ENCODE measurements at places on chromosomes 16 and 17.

DNA sequence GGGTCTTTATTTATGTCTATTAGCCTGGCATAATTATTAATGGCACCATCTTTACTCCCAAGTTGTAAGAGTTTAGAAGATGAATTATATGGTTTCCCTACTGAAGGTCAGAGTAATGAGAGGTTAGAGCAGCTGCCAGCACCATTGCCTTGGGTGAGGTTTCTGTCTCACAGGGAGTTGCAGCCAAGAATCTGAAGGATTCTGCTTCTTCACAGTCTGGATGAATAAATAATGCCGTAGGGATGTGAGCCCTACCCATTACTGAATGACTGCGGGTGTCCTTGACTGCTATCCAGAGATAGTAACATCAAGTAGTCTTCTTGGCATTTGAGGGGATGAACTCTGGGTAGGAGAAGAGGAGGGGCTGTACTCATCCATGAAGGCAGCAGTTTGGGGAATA lies 52.8 kb upstream of the SMIM36 start:
- DNase-seq, result no peak

GRCh38 chr17:70166615-70167014 lies 2.7 kb upstream of the KCNJ2 start:
- DNase-seq, result no peak

DNA sequence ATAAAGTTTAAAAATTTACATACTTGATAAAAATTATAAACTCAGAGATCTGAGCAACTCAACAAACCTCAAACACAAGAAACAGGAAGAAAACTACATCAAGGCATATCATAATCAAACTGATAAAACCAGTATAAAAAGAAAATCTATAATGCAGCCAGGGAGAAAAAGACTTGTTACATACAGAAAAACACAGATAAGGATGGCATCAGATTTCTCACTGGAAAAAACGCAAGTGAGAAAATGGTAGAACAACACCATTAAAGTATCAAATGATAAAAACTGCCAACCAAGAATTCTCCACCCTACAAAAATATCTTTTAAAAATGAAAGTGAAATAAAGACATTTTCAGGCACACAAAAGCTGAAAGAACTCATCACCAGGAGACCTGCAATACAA lies 71.0 kb downstream of the CACNG1 start:
- DNase-seq, result no peak

- no peak for DNase-seq
Measured at GRCh38 chr17:57864273-57864672, 14.4 kb upstream of the MRPS23 start.

GRCh38 chr16:10138881-10139280 lies 43.3 kb downstream of the GRIN2A start:
- DNase-seq, result no peak

GRCh38 chr17:44552361-44552760 lies 4.9 kb upstream of the FZD2 start:
- no peak for DNase-seq

GRCh38 chr16:57818377-57819064 lies 16.2 kb upstream of the KIFC3 start:
- DNase-seq, result no peak

DNA sequence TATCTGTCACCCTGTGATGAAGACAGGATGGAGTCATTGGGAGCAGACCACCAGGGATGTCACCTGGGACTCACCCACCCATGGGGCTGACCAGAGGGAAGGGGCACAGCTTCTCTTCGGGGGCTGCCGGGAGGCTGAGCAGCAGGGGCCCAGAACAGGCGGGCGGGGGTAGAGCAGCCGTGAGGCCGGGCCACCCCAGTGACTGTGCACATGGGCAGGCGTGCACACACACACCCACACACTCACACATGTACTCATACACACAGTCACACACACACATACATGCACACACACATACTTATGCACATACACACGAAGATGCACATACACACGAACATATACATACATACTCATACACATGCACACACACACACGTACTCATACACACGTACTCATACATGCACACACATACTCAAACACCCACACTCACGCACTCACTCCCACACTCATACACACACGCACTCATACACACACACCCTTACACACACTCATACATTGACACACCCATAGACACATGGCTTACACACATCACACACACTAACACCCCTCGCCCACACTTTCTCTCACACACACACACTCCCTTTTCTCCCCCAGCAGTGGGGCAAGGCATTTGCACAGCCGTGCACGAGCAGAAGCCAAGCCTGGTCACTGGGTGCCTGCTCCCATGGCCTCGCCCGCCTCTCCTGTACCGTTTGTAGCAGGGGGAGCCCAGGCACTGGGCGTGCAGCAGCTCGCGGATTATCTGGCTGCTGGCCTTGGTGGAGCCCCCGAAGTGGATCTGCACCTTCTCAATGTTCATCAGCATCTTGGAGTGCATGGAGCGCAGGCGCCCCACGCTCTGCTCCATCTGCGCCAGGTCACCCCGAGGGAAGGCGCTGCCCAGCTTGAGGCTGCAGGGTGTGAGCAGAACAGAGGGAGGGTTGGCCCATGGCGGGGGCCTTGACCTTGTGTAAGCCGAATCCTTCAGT lies 12.4 kb downstream of the UBALD2 start:
- DNase-seq, result no peak

- no peak for DNase-seq
Measured at GRCh38 chr17:34584805-34585416, 5.5 kb downstream of the TMEM132E start.

GRCh38 chr17:50206604-50207293 lies 5.3 kb upstream of the COL1A1 start:
- no peak for DNase-seq

- DNase-seq, result no peak
Measured at GRCh38 chr16:68360956-68361355, 50.1 kb downstream of the PRMT7 start.

- no peak for DNase-seq
Measured at GRCh38 chr16:58348986-58349385, 43.3 kb upstream of the GINS3 start.

DNA sequence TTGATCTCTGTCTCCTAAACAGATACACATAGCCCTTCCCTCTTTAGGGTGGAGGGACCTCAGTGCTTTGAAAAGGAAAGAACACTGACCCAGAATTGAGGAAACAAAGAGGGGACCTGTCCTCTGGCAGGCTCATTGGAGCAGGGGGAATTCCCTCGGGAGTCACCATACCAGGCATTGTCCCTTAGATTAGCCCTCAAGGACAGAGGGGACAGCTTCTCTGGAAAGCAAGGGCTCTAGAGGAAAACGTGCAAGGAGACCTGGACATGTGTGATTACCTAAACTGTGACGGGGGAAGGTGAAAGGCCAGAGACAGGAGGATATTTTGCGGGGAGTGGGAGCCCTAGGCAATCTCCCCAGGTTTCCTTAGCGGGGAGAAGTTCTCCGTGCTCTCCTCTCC lies 7.6 kb upstream of the FZD2 start:
- no peak for DNase-seq

DNA sequence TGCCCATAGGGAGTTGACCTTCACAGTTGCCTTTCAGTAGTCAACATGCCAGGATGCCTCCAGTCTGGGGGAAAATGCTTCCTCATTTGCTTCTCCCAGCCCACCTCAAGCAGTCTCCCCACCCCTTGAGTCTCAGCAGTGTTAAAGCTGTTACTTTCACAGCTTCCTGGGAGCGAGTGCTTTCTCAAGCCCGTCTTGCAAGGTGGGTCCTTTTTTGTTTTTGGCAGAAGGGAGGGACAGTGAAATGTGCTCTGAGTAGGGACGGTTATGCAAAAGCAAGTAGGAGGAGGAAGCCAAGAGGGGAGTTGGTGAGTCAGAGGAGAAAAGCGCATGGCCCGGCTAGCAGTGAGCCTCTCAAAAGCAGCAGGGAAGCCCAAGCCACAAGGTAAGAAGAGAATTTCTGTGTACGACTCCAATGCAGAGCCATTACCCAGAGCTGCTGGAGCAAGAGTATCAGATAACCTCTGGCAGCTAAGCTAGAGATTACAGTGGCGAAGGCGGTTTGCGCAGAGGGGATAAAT lies at the start of gene CHST4:
Gene CHST4 (plus strand): TSS at position 316 of the 521 bp plus-strand sequence. CDS start 10,252 bp downstream, outside the sequence.
- DNase-seq, result no peak

DNA sequence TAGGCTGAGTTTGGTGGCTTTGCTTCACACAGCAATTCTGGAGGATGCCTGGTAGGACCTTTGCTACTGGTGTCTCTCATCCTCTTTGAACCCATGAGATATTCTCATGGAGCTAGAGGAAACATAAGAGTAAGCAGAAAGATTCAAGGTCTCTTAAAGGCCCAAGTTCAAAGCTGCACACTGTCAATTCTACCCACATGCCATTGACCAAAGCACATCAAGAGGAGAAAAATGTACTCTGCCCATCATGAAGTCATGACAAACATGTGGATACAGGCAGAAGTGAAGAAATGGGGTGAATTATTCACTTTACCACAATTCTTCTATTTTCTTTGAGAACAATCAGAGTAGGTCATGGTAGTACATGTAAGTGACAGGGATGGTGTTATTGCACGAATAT lies 13.1 kb downstream of the SKA2 start:
- no peak for DNase-seq

DNA sequence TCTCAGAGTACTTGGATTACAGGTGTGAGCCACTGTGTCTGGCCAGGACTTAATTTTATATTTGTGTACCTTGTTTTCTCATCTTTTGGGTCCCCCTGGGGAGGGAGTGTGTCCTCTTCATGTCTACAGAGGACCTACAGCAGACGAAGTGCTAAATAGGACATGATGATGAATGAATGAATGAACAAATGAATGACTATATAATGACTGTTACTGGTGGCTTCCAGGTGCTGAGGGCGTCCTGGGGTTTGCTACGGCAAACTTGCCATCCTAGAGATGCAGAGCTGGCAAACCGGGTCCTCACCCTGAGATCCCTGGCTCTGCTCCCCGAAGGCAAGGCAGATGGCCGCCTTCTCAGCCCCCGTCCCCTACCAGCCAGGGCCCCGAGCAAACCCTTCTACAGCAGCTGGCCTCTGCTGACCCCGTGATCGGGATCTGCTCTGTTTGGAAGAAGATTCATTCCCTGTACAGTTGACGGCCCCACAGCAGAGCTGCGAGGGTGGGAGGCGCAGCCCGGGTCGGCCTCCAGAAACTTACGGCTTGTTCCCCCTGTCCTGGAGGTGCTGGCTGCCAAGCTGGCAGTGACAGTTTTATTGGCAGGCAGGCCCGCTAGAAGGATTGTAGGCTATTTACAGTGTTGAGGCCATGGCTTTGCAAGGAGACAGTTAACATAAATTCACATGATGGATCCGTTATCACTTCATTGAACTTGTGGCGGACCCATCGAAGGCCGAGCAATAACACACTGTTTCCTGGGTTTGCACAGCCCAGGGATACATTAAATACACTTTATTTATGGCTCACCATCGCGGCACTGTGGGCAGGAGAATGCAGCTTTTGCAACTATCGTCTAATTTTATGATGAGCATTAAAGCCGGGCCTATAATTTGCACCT lies 197.7 kb upstream of the GSE1 start:
- DNase-seq, result no peak

All from stimulated activated CD4-positive, alpha-beta T cell treated with anti-CD3 and anti-CD28 coated beads, Interleukin-1b, Interleukin-23, amount 100 ng/mL, for 48 hours (primary cell).